ENCODE measurements at places on chromosomes 5 and 9.

- DNase-seq, result no peak
Observed at GRCh38 chr5:157155297-157155696, 10.8 kb downstream of the GARIN3 start.

- DNase-seq, result no peak
Observed at GRCh38 chr9:16223074-16223871, 647.2 kb downstream of the BNC2 start.

DNA sequence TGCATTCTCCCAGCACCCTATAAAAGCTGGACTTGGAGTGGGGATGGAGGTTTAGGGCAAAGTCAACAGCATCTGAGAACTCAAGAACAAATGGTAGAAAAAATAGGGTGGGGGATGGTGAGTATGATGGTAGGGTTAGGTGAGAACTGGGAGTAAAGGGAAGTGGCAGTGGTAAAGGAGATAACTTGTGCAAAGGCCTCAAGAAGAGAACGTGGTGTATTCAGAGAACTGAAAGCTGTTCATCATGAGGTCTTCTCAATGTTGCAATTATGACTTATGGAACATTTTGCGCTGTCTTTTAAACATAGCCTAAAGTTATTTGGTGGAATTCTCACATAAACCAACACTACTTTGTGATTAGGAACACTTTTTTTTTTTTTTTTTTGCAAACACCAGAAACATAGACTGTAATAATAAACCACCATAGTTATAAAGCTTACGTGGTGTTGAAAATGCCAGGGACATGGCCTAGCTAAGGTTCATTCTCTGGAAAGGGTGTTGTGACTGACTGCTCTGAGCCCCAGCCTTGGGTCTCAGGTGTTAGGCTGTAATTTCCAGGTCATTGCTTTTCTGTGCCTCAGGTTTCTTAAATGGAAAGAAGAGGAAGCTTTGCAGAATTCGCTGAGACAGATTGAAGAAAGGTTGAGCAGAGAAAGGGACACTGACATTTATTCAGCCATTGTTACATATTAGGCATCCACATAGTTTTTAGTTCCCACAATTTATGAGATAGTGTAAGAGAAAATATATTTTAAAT is 19.2 kb upstream of the TXNDC8 start:
- DNase-seq, result no peak

GRCh38 chr5:95382801-95383200 is 8.4 kb upstream of the FAM81B start:
- DNase-seq, result no peak

DNA sequence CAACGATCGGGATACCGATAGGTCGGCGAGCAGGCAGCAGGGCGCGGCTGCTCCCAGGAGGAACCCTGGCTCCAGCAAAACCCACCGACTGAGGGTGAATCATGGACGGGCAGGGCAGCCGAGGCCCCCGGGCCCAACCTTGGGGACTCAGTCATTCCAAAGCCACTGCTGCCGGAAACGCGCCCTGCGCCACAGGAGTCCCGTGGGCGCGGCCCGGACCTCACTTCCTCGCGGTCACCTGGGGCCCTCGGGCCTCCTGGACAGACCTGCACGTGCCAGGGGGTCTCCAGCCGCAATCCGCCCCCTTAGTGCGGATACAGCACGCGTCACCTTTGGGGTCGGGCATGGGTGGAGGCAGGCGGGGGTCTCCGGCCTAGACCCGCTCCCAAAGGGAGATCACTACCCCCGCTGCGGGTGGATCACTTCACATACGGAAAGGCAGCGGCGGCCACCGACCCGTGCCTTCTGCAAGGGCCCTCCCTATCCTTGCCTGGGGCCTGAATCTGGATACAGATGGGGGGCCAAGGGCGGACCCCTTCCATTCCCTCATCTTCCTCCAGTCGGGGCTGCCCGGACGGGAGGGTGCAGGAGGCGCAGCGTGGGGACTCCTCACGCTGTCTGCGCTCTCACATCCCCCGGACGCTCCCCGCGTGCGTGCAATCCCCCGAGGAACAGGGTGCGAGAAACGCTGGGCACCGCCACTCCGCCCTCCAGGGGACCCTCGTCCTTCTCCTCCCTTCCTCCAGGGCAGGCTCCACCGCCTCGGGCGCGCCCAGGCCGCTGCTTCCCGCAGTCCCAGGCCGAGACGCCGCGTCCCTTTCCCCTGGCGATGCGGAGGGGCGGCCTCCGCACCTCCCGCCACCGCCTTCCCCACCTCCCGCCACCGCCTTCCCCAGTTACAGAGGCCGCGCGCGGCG is 586 bp downstream of the TXN start:
- DNase-seq, result no peak

GRCh38 chr5:132815454-132815853 is 2.4 kb downstream of the SOWAHA start:
- no peak for DNase-seq

DNA sequence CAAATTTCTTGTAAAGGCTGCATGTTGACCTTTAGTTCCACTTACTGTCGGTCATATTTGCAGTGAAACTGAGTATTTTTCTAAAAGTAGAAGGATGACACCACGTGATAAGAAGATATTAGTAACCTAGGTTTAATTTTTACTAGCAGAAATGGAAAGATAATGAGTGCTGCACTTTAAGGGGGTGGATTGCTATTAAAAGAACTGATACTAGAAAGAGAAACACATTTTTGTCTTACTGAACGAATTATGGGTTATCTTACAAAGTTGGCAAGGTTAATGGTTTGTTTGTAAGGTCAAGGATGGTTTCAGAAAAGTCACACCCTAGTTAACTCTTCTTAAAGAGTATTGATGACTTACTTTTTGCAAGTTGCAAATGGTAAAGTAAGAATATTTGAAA is 2.4 kb downstream of the MACIR start:
- DNase-seq, result no peak

DNA sequence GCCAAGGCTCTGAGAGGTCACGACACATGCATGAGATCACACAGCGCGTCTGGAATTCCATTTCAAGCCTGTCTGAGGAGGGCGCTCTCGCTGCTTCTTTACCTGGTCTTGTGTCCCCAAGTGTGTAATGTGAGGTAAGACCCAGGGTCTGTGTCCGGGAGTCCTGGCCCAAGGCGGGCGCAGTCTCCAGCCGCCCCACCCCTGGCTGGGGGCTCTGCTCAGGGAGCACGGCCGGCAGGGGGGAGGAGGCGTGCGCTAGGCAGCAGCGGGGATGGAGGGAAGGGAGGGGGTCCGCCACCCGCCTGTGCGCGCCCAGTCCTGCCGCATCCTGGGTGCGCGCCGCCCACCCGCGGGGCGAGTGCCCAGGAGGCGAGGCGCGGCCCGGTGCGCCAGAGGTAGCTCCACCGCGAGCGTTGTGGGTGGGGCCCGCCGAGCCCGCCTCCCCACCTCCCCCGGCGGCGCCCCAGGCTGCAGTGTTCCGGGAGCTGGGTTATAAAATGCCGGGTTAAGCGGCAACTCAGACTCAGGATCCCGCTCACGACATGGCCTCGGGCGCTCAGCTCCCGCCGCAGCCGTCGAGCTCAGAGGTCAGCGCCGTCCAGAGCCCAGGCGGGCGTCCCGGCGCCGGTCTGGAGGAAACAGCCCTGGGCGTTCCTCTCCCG is at the start of gene CCNI2:
TSS of gene CCNI2 (plus strand) at position 473 of the 662 bp plus-strand sequence. CDS start at position 543, 70 bp downstream.
- peak; percentile 48 for DNase-seq

GRCh38 chr9:31674264-31674663 is 710.2 kb upstream of the ACO1 start:
- DNase-seq, result no peak

DNA sequence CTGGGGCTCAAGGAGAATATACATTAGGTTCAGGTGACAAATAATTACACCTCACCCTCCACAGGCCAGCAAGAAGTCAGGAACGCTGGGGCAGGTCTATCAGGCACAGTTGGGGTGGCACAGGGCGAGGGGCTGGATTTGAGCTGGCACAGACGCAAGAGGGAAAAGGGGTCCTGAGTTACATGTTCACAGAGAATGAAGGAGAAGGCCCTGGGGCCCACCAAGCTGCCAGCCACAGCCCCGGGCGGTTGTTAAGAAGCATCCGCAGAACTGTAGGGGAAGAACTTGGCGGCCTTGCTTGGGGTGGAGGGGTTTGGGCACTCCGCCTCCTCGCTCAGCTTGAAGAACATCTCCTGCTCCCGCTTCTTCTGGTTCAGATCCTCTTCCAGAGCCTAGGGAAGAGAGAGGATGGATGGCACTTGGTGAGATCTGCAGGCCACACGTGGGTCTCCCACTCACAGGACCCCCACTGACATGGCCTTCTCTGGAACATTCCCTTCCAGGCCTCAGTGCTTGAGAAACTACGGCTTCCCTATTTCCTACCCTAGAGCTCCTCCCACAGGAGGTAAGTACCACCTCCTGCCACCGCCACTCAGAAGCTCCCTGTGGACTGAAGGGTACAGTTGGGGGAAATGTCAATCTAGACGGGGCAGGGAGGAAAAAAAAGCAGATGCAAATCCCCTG is 38.3 kb upstream of the FBXW11 start:
- DNase-seq, result no peak

DNA sequence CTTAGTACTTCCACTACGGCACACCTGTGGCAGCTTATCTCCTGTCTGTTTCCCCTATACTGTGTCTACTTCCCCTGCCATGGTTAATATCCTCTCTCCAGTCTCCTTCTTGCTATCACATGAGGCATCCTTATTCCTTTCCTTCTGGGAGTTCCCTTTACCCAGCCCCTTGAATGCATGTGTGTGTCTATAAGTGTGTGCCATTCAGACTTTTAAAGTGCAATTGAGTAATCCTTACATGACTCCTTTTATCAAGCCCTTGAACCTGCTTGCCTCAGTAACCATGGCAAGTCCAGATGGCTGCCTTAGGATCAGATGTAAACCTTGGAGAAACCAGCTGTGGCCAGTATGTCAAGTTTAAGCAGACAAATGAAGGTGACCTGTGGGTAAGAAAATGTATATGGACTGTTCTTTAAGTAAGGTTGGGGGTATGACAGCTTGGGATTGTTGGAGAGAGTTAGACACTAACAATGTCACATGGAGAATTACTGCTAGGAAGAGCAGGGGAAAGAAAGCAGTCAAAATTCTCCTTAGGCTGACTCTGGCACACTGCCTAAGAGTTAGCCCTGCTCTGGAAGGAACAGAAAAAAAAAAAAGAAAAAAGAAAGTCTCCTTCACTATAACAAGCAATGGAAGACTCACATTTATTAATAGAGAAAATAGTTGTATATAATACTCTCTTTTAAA is 142.1 kb downstream of the HINT1 start:
- DNase-seq, result no peak

DNA sequence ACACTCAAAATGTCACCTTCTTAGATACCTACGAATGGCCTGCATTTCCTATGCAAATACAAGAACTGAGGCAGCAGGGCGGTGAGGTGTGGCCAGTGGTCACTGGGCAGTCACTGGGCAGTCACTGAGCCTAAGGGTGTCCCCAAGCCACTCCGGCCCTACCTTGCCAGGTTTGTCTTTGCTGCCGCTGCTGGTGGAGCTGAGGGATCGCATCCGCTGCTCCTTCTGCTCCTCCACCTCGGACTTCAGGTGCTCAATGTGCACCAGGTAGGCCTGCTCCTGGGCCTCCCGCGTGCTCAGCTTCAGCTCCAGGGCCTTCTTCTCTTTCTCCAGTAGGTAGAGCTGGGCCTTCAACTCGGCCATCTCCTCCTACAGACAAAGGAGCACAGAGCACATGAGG is 72.3 kb downstream of the DCP2 start:
- no peak for DNase-seq

- no peak for DNase-seq
Observed at GRCh38 chr5:118956727-118957126, 31.6 kb downstream of the DTWD2 start.

DNA sequence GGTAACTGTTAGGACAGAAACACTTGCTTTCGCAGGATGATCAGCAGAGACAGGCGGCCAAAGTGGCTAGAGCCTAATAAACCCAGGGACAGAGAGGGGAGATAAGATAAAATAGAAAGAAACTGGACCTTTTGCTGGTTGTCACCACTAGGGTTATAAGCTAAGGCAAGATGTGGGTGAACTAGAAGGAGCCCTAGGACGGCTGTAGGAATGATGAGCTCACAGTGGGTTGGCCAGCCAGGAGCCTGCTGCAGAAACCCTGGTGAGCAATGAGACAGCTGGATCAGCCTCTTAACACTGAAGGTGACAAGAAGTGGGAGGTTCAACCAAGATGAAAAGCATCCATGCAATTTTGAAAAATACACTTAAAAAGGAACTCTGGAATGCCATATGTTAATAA is 13.5 kb downstream of the CTNND2 start:
- DNase-seq, result no peak

DNA sequence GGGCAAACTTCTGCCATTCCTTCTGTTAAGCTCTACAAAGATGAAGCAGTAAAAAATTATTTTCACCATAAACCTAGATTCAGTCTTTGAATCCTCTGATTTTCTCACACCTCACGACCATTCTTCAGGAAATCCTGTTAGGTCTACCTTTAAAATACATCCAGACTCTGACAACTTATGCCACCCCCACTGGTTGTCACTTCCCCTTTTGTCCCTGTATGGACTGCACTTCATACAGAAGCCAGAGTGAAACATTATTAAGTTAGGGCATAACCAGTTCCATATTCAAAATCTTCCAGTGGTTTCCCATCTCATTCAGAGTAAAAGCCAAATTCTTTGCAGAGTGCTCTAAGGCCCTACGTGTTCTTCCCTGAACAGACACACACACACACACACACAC is 499.8 kb downstream of the RASEF start:
- no peak for DNase-seq

DNA sequence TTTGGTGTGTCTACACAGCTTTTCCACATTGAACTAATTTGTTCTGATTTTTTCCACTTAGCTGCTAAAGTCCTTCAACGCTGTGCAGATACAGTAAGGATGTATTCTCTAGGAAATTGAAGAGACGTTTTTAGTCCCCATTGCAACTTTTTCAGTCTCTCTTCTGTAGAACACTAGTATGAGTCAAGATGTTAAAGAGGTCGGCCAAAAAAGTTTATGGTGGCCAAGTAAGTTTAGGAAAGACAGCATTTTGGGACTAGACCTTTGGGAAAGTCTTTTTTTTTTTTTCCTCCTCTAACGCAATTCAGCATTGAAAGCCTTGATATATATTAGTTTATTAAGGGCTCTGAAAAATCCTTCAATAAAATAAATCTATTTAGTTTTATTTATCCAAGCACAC is 243.5 kb upstream of the FBXL7 start:
- DNase-seq, result no peak

GRCh38 chr5:143920772-143921171 is 108.8 kb downstream of the HMHB1 start:
- DNase-seq, result no peak

DNA sequence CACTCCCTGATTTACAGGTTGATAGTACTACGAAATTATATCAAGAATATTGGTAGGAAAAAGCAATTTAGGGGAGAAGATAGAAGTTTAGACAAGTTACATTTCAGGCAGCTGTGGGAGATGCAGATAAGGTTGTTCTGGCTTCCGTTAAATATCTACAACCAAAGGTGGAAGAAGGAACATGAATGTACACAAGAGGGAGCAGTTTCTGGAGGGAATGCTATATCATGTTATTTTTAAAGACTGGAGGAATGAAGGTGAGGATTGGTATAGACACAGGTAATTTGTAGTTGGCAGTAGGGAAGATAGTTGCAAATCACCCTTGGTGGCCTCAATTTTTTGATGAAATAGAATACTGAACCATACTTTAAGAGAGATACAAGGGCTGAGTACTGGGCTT is 187.3 kb upstream of the NMUR2 start:
- no peak for DNase-seq

- DNase-seq, result no peak
Observed at GRCh38 chr5:33408816-33409215, 31.9 kb upstream of the TARS1 start.
